ENCODE measurements at places on chromosomes 2 and 18.
A peak's percentile ranks its signal among the peaks of the same experiment; 100 is the strongest.

DNA sequence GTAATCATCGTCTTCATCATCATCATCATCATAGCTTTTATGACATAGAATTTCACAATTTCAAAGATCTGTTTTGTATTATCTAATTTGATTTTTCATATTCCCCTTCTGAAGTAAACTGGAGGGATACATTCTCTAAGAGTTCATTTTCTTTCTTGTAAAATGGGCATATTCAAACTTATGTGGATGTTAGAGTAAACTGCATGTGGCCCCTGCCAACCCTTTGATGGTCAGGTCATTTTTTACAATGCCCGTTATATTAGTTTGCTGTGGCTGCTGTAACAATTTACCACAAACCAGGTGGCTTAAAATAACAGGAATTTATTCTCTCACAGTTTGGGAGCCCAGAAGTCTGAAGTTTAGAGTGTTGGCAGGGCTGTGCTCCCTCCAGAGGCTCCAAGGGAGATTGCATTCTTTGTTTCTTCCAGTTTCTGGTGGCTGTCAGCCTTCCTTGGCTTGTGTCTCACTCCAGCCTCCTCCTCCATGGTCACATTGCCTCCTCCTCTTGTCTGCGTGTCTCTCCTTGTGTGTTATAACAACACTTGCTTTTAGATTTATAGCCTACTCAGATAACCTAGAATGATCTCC lies 127.5 kb upstream of the MMADHC start:
- no peak for DNase-seq

DNA sequence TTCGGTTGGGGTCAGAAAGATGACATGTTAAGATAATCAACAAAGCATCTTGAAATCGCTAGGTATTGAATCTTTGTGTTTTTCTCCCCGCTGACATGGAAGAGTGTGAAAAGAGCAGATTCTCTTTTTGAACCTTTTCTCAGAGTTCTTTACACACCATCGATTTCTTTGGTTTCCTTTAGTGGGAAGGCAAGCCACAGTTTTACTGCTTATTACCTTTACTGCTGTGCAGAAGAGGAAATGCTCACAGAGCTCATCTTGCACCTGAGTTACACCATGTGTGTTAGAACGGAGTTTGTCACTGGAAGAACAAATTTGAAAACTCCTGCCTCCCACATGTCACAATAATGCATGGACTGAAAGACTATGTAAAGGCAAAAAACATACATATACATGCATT lies 45.3 kb upstream of the PDK1 start:
- no peak for DNase-seq

- peak; percentile 52 for DNase-seq
These were observed 3.7 kb upstream of the PCBP1 start for GRCh38 chr2:70083344-70084156.

DNA sequence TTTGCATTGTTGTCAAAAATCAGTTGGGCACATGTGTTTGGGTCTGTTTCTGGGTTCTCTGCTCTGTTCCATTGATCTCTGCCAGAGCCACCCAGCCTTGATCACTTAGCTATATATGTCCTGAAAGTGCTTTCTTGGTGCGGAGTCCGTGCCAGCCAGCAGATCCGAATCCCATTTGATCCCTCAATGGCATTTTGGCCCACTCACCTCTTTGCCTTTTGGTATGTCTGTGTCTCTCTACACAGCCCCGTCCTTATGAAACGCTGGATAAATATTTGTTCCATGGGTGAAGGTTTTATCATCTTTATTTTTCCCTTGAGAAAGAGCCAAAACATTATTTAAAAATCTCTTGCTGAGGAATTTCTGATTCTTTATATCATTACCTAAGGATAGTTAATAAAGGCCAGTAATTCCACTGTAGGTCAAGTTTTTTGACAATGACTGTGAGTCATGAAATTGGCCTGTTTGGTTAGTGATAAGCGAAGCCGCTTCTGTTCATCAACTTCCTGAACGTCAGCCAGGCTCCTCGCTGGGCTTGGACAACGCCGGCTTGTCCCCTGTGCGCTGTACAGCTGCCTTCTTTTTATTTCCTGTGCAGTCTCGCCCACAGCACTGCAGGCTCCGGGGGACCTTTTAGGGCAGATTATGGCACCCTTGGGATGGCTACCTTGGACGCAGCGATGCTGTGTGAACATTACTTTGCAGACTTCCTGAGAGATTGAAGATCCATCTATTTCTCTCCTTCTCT lies 24.9 kb downstream of the MTCL1 start:
- no peak for DNase-seq

DNA sequence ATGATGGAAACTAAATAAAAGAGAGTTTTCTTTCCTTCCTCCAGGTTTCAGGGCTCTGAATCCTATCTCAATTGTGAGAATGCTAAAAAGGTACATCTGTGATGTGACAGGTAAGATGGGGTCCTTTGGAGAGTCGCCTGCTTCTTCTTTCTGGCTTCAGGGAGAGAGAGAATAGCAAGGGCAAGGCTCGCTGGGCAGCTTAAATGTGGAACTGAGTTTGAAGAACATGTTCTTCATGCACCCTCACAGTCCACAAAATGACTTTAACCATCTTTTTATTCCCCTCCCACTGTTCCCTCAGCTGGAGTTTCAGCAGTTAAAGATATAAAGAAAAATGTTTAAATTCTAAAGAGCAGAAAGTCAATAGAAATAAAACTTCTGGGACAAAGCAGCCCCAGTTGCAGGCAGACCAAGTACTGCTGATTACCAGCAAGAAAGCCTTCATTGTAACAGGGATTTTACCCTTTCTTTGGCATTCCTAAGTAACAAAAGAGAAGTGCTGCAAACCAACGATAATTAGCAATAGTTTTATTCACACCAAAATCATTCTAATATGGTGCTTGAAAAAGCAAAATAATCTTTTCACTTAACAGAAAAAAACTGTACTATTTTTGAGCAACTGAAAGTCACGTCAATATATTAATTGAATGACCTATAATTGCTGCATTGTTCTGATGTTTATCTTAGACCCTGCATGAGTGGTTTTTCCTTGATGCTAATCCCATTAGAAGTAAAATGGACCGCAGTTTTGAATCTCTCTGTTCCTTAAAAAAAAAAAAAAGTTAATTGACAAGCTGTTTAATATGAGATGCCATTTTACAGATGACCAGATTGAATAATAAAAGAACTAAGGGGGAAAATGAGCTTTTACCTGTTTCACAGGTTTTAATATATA lies 61.5 kb downstream of the LRP2 start:
- no peak for DNase-seq

- DNase-seq, result no peak
These were observed 71.8 kb upstream of the SEC11C start for GRCh38 chr18:59067873-59068272.

DNA sequence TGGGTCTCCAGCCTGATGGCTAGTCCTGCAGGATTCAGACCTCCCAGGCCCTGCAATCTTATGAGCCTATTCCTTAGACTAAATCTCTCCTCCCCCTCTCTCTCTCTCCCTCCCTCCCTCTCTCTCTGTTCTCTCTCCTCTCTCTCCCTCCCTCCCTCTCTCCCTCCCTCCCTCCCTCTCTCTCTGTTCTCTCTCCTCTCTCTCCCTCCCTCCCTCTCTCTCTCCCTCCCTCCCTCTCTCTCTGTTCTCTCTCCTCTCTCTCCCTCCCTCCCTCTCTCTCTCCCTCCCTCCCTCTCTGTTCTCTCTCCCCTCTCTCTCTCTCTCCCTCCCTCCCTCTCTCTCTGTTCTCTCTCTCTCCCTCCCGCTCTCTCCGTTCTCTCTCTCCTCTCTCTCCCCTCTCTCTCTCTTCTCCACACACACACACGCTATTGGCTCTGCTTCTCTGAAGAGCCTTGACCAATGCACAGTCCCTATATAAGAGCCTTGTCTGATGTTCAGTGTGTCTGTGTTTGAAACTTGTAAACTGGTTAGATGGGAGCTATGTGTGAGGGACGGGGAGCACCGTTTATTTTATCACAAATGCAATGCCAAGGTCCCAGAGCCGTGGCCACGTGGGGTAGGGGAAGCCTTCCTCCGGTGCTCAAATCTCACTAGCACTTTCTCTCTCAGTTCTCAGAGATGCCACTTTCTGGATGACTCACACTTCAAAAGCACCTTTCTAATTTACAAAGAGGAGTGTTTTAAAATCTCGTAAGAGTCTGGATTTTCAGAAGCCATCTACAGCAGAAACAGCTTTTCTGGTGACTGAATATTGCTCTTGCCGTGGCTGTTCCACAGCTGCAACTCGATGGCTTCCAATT lies 9.4 kb upstream of the PRLH start:
- no peak for DNase-seq

DNA sequence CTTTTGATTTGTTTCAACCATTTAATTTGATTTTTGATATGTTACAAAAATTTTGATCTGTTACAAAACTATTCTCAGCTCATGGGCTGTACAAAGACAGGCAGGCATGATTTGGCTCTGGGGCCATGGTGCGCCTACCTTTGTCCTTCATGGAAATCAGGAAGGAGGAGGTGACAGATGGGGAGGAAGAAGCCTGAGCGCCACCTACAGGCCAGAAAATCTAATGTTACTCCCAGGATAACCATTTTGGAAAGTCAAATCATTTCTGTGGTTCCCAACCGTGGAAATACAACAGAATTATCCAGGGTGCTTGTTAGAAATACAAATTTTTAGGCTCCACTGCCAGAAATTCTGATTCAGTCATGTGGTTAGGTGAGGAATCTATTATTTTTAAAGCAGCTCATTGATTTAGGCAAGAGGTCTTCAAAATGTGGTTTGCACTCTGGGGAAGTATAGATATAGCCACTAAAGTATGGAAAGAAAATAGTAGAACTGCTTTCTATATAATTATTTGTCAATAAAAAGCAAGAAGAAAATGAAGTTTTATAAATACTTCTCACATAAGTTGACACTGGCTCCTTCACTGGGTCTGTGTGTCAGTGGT lies 93.9 kb downstream of the EVA1A start:
- no peak for DNase-seq

DNA sequence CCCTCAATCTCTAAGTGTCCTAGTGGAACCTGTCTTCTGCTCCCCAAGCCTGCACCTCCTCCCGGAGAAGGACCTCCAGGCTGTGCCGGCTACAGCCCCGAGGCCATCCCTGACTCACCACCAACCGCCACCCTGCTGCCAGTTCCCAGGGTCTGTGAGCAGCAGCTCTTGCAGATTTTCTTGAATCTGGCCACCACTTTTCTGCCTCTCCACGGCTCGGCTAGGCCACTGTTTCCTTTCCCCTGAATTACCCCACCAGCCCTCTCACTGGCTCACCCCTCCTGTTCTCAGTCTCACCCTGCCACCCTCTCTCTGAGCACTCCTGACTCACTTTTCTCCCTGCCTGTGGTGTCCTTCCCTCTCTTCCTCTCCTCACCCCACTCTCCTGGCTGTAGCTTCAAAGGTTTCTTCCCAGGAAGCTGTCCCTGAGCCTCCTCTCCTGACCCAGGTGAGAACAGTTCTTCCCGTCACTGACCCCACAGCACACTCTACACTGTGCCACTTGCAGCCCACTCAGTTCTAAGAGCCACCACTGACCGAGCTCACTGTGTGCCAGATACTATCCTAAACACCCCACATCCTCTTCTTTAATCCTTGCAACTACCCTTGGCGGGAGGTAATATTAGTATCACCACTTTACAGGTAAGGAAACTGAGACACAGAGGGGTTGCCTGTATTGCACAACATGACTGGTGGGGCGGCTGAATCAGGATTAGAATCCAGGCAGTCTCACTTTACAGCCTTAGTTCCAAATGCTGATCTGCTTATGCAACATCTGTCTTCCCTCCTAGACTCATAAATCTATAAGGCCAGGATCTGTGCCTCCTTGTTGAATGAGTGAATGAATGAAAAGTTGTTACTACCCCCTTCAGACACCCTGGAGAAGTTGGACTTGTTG lies 111.6 kb downstream of the SMAD7 start:
- DNase-seq, result no peak

- DNase-seq, result no peak
These were observed 39.1 kb downstream of the PLEK start for GRCh38 chr2:68404164-68404563.

DNA sequence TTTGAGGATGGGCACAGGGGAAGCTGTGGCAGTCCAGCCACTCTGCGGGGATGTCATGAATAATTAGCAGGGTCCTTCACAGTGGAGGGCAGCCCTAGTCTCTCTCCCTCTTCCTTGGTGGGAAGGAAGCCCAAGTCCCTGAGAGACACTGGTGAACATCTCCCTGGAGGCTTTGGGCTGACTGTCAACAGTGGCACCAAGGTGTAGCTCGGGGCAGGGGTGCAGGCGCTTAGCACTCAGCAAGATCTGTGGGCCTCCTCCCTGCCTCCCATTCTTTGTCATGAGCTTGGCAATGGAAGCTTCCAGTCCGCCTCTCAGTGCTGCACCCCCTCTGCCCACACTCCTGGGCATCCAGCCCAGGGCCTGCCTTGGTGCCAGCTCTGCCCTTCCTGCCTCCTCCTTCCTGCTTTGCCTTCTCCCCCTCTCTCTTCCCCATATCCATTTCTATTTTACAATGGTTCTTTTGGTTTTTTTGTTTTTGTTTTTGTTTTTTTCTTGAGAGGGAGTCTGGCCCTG lies 59.4 kb downstream of the STEAP3 start:
- DNase-seq, result no peak

GRCh38 chr18:3281456-3282400 lies 19.8 kb downstream of the MYL12B start:
- DNase-seq, result peak; percentile 82

DNA sequence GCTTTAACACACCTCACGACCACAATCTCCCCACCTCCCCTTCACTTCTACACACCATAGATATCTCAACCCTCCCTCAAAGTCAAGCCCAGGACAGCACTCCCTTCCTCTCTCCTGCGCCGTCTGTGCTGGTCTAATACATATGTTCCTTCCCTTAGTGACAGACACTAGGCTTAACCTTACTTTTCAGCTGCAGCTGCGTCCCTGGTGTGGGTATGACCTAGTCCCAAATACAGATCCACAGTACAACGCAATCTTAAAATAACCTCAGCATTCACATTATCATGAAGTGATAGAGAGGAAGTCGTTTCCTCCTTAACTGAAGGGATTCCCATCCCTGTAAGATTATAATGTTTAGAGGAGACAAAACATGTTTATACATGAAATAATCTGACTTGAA lies 192.7 kb upstream of the TANK start:
- no peak for DNase-seq

DNA sequence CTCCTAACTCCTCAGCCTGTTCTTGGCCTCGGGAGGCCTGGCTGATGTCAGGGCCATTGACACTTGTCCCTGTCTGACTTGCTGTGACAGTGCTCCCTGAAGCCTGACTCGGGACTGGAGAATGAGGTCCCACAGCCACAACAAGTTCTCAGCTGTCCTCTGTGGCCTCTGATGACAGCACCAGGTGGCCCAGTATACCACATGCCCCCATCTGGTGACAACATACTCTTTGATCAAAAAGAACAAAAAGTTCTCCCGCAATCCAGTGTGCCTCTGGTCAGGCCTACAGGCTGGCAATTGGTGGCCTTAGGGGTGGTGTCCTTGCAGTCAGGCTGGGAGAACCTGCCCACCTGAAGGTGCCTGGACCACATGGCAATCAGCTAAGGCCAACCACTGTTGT lies 102.6 kb downstream of the SEPTIN10 start:
- no peak for DNase-seq

DNA sequence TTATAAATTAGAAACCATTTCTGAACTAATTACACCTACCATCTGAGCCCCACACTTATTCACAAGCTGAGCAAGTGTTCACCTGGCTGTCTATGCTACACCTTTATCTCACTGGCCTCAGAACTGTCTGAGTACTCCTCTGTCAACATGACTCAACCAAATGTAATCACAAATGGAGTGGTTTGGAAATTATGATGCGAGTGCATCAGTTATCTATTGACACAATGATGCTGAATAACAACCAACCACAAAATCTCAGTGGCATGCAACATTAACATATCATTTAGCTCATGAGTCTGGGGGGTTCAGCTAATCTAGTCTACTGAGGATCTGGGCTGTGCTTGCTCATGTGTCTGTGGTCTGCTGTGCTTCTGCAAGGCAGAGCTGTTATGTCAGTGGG lies 184.2 kb upstream of the NXPH2 start:
- no peak for DNase-seq

GRCh38 chr18:31281437-31281836 lies 36.5 kb upstream of the DSG1 start:
- DNase-seq, result no peak
